ENCODE measurements at places on chromosomes 12 and 14. TPM values are rescaled to one million over a fixed set of nuclear protein-coding genes. Genes with fewer than 3 reads are reported as not detected.

GRCh38 chr12:116661341-116661740 is 76.5 kb downstream of the SPRING1 start:
- DNase-seq, result no peak

- DNase-seq, result no peak
Measured at GRCh38 chr12:54052438-54053002, 1.1 kb upstream of the HOXC4 start.

GRCh38 chr12:57101892-57102695 is 9.1 kb downstream of the STAT6 start:
- DNase-seq, result no peak

DNA sequence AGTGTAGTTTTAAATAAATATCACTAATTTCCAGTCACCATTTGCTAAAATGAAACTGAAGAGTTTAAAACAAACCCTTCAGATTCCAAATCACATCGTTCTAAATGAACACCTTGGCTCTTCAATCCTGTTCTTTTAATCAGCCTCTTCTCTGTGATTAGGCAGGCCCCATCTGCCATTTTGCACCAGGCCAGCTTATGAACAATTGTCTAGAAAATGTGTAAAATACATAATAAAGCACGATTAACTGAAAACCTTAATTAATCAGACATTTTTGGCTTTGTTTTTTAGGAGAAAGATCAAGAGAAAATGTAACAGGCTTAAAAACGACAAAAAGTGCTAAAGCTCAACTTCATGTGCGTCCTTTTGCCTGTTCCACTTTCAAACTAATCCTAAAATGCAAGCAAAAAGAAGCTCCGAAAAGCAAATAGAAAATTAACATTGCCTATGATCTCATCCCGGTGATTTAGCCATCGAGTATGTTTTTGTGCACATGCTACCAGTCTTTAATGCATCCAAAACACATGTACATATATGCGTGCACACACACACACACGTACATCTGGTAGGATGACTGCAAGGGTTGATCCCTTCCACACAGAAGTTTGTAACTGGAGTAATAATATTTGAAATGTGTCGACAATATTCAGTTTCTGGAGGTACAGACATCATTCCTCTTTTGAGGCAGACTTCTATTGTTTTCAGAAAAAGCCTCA is 288.6 kb downstream of the FOXN3 start:
- DNase-seq, result no peak

DNA sequence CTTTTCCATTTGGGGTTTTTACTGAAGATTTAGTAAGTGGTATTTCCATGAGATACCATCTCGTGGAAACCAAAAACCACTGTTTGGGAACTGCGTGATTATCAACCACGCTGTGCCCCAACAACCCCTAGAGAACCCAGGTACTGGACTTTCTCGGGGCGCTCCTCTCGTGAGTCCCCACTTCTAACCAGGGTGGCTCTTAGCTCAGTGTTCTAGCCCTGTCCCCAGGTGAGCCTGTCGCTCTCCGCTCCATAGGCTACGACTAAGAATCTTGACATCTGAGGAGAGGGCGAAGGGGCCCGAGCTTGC is 686 bp downstream of the MCRS1 start:
- DNase-seq, result no peak

DNA sequence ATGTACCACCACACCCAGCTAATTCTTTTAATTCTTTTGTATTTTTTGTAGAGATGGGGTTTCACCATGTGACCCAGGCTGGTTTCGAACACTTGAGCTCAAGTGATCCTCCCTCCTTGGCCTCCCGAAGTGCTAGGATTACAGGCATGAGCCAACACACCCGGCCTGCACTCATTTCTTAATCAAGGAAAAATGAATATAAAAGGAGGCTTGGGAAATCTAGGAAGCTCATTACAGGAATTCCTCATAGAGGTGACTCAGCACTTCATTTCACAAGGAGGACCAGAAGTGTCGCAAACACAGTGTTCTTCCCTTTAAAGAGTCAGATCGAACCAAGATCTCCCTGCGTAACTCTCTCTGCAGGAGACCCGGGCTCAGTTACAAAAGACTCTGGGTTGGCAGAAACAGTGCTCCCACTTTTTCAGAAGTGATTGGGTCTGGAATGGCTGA is 30.3 kb downstream of the NFKBIA start:
- no peak for DNase-seq

DNA sequence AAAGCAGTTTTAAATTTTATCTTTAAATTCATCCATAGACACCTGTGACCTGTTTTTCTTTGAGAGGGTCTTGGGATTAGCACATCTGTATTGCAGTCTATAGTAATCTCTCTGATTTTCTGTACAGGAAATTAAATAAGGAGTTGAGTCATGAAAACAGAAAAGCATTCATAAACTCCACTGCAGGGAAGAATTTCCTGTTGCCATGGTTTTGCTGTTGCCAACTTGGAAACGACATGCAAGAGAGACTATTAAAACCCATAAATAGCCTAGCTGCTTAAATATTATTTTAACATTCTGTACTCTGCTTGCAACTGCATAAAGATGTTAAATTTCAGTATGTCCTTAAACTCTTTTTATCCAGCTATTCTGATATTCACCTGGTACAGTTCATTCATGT is 281.0 kb upstream of the RGS6 start:
- DNase-seq, result no peak

DNA sequence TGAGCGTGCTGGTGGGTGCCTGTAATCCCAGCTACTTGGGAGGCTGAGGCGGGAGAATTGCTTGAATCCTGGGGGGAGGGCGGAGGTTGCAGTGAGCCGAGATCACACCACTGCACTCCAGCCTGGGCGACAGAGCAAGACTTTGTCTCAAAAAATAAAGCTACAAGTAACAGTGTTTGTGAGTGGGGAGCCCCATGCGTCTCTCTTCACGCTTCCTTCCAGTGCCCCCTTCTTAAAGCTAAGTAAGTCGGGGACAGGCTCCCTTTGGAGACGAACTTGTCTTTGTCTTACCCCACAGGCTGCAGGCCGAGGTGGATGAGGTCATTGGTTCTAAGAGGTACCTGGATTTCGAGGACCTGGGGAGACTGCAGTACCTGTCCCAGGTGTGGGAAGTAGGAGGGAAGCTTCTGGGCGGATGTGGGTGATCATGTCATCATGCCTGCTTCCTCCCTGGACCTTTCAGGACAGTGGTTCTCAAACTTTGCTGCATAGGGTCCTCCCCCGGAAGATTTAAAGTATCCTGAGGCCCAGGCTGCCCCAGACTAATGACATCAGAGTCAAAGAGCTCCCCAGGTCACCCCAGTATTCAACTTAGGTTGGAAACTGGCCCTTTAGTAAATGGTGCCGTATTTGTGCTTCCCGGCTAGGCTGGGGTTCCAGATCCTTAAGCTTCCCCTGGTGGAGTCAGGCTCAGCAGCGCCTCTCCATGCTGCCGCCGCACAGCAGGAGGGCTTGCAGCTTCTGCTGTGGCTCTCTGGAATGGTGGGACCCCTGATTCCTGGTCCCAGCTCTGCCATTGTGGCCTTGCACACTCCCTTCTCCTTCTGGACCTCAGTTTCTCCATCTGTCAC is 37.1 kb downstream of the CYP46A1 start:
- no peak for DNase-seq

DNA sequence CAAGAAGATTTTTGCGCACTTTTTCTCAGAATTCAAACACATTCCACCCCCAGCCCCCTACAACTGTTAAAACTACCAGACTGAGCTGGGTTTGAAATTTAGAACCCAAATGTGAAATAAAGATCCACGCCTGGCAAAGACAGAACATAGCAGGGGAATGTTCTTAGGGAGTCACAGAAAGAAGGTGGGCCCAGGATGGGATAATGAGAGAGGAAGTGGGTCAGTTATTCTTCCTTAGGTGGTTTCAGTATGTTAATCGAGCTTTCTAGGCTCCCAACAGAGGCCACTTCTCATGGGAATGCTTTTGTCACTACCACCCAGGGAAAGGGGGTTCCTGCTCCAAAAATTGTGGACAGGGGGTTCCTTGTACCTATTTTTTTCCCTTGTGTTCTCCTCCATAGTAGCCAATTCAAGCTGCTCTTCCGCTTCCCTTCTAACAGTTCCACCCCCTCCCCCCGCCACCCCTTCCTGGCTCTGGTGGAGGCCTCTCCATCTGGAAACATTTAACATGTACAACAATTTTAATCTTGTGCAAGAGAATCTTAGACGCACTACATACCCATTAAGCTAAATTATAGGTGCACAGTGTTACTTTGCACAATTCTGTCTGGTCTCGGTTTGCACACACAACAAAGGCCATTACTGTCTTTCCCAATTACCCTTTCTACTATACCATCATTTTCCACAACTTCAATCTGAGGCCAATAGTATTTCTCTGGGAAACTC is 218.1 kb downstream of the MON2 start:
- DNase-seq, result no peak

- no peak for DNase-seq
Measured at GRCh38 chr12:6384499-6385436, 806 bp downstream of the LTBR start.

Gene ERP29
- 79.4 TPM for total RNA-seq

Gene PLCZ1
- not detected for total RNA-seq

Gene KLRD1
- under 0.01 TPM for total RNA-seq

Gene GPR137C
- total RNA-seq, result 0.27 TPM

Measured in hematopoietic multipotent progenitor cell (in vitro differentiated cells).